ENCODE measurements at places on chromosomes 7 and 10.

- no peak for DNase-seq
Measured at GRCh38 chr7:36366005-36366717, 23.5 kb upstream of the ANLN start.

DNA sequence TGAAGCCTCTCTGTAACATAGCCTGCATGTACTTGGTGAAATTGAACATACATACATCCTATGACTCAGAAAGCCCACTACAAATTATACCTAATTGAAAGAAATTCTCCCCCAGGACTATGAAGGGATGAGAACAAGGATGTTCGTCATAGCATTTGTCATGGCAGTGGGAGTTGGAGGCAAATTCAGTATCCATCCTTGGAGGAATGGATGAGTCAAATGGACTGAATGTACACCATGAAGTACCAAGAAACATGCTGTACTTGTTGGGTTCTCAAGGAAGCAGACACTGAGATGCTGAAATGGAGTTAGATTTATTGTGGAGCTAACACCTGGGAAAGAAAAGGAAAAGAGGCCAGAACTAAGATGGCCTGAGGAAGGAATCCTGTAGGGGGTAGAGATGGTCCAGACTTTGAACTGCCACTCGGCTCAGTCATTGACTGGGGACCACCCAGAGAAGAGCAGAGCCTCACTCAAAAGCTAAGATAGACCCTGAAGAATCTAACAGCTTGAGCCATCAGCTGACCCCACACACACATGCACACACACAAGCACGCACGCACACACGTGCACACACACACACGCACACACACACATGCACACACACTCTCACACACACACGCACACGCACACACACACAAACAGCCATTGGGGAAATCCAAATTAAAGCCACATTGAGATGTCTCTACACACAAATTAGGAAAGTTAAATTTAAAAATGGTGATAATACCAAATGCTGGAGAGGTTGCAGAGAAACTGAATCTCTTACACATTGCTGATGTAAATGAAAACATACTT lies 22.3 kb downstream of the AOC1 start:
- DNase-seq, result peak; percentile 44

- DNase-seq, result peak; percentile 96
Measured at GRCh38 chr7:1028044-1028770, 16.1 kb upstream of the GPR146 start.

DNA sequence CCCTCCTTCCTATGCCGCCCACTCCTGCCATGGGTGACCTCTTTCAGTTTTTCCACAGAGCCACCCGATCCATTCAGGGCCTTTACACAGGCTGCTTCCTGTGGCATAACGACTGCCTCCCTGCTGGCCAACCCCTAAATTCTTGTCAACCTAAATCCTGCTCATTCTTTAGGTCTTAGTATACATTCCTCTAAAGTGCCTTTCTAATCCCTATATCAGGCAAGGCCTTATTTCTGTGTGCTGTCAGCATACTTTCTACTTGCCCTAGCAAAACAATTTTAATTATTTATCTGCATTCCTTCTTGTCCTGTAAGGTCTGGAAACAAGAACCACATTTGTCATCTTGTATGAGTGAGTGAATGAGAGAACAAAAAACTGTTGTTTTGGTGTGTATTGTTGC lies 132.4 kb downstream of the DNAH11 start:
- DNase-seq, result no peak

- no peak for DNase-seq
Measured at GRCh38 chr10:60594476-60595051, 183.7 kb upstream of the CDK1 start.

GRCh38 chr10:24690961-24691512 lies 32.6 kb downstream of the ARHGAP21 start:
- DNase-seq, result no peak

- no peak for DNase-seq
Measured at GRCh38 chr7:23971031-23971430, 261.0 kb downstream of the STK31 start.

GRCh38 chr7:1290679-1291356 lies 58.1 kb downstream of the UNCX start:
- DNase-seq, result no peak

DNA sequence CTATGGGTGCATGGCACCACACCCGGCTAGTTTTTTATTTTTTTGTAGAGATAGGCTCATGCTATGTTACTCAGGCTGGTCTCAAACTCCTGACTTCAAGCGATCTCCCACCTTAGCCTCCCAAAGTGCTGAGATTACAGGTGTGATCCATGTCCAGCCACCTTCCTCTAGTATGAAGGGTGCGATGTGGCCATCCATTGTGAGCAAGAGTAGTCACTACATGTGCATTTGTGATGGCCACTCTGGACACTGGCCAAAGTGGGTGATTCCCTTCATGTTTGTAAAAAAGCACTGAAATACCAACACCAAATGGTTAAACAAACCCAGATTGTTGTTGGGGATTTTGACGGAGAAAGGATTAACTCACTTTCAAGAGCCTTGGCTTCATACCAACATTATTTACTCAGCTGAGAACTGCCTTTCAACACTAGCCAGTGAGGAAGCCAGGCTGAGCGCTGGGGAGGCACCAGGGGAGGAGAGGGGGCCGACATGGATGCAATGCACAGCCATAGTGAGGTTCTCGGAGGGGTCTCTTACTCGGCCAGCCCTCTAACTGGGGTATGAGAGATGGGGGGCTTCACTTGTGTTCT lies 198.1 kb upstream of the LYZL2 start:
- DNase-seq, result no peak

- no peak for DNase-seq
Measured at GRCh38 chr7:93860261-93860660, 30.3 kb downstream of the TFPI2 start.

DNA sequence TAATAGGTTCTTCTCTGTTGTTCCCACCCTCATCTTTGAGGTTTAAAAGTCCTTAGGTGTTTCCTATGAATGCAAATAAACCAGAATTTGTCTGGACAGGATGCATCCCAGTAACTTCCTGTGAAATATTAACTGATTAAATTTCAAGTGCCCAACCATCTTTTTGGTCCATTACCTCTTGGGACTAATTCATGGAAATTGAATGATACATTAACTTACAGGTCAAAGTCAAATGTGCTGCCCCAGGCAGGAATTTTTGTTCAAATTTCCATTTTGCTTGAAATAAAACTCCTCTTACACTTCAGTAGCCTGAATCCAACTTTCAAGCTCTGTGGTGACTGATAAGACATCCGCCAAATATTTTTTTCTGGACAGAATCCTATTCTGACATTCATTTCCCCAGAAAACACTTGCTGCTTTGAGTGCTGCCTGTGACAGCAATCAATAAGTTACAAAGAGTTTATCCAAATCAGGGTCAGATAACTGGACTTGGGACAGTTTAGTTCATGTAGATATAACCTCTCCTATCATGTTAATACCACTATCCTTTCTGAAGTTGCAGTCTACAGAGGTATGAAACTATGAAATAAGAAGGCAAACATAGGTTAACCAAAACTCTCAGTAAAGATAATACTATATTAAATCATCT lies 383.5 kb downstream of the POM121L12 start:
- no peak for DNase-seq

DNA sequence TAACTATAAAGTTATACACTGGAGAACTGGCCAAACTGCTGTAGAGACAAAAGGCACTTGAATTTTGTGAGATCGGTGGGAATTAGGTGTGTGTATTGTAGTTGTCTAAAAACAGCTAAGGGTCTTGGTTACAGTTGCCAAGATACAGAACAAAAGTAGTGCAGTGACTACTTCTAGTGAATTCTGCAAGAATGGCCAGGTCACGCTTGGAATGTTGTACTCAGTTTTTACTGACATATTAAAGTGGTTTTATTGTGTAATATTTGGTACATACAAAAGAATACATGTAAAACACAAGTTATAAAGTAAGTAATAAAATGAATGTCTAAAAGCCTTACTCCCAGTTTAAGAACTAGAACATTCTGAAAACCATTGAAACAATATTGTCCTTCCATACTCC lies 42.4 kb downstream of the PRPF18 start:
- no peak for DNase-seq

DNA sequence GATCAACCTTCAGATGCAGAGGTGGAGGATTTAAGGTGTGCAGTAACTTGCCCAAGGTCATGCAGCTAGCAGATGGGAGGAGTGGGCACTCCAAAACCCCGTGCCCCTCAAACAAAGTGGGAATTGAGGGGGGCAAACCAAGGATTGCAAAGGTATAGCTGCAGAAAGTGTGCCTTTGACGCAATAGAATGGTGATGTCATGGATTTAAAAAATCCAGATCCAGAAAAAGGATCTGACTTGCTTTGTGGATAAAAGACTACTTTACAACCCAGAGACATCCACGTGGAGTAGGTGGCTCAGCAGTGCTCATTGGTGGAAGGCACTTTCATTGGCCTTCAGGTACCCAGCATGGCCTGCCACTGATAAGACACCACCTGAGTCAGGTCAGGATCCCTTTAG lies 15.7 kb upstream of the ADRB1 start:
- DNase-seq, result no peak

- no peak for DNase-seq
Measured at GRCh38 chr7:97313900-97314299, 196.4 kb downstream of the SDHAF3 start.

DNA sequence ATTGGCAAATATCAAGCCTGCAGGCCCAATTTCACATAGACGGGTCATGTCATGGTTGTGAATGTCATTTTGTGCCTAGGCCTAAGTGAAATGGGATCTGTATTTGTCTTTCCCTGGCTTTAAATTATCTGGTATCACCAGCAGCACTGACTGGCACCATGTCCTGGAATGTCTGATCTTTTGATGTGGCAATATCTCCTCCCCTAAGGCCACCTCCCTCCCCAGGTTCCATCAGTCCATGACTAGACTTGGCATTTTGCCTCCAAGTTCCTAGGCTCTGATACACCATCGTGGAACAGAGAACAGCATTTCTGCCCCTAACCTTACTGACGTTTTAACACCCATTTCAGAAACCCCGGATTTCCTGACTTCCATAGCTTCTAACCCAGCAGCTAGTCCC lies 513.9 kb downstream of the GALNT17 start:
- no peak for DNase-seq

DNA sequence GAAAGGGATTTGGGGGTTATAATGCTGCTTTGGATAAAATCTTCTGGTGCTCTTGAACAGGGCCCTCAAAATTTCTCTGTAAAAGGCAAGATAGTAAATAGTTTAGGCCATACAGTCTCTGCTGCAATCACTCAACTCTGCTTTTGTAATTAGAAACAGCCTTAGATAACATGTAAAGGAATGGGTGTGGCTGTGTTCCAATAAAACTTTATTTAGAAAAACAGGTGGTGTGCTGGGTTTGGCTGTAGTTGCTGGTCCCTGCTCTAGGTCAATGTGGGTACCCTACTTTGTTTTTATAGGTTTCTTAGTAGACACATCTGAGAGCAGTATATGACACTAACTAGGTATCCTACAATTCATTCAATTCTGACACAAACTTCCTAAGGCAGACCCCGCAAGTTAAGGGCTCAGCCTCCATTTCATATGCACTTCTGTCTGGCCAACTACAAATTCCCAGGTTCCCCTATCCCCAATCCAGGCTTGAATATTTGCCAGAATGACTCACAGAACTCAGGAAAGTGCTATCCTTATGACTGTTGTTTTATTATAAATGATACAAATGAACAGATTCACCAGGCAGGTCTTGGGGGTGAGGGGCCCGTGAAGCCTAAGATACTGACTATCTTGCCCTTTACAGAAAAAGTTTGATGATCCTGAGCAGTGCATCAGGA lies 349.9 kb downstream of the RPS24 start:
- DNase-seq, result no peak

DNA sequence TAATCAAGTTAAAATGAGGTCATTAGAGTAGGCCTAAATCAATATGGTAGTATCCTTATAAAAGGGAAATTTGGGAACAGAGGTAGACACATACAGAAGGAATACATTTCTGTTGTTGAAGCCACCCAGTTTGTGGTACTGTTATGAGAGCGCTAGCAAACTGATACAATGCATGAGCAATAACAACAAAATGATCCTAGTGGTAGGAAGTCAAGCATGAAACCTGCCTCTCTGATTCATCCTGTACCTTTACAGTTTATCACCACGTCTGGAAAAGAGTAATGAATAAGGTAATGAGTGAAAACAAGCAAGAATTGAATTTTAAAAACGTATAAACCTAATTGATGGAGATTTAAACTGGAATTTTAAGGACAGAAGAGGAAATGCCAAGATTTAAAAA lies 217.2 kb downstream of the PCLO start:
- DNase-seq, result no peak

DNA sequence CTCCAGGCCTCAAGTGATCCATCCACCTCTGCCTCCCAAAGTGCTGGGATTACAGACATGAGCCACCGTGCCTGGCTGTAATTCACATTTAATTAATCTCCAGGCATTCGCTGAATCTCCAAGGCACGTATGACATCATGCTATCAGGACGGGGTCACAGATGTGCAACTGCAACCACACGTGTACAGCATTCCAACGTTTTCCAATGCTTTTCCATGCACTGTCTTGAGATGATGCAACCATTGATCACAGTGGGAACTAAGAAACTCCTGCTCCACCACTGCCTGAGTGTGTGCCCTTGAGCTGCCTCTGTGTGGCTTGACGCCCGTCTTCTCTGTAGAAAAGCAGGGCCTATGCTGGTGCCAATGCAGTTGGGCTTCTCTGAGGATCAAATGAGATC lies 119.8 kb upstream of the LYZL2 start:
- DNase-seq, result no peak

DNA sequence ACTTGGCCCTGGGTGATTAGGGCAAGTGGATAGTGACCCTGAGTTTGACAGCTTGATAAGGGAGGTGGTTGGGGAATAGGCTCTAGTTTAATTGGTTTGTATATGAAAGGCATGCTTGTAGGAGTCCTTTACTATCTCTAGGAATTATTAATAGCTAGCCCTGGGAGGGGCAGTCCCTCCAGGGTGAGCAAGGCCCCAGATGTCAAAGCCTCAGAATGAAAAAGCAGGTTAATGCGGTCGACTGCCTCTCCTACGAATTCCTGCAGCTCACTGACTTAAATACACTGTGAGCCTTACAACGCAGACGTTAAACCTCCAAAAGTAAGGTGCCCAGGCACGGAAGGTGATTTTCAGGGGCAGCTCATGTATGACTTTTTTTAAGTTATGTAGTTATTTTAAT lies 5.2 kb upstream of the BTBD16 start:
- DNase-seq, result no peak

- DNase-seq, result no peak
Measured at GRCh38 chr7:159027056-159027788, 117.4 kb downstream of the VIPR2 start.

- DNase-seq, result no peak
Measured at GRCh38 chr10:73593812-73594211, 2.7 kb upstream of the USP54 start.

GRCh38 chr7:157731126-157731525 lies 394.3 kb downstream of the DNAJB6 start:
- DNase-seq, result no peak

GRCh38 chr7:122269241-122269640 lies 35.3 kb downstream of the FEZF1 start:
- DNase-seq, result no peak

- DNase-seq, result no peak
Measured at GRCh38 chr10:127406018-127406550, 143.0 kb upstream of the NPS start.

GRCh38 chr10:129096065-129096984 lies 370.7 kb upstream of the MGMT start:
- no peak for DNase-seq
